HT-29 (cell line): ENCODE measurements at places on chromosomes 12 and 14.

DNA sequence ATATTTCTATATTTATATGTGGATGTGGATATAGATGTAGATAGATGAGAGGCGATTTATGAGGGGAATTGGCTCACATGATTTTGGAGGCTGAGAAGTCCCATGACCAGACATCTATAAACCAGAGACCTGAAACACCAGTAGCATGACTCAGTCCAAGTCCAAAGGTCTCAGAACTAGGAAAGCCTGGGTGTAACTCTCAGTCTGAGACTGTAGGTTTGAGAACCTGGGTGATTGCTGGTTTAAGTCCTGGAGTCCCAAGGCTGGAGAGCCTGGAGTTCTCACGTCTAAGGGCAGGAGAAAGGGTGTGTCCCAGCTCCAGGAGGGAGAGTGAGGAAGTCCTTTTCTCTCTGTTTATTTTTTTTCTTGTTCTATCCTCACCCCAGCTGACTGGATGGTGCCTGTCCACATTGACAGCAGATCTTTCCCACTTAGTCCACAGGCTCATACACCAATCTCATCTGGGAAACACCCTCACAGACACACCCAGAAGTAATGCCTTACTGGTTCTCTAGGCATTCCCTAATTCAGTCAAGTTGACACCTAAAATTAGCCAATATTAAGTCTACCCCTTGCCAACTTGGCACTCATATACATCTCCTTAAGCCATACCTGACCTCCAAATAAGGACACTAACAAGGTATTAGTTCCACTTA, 45.4 kb downstream of the EMP1 start:
- DNase-seq = peak; percentile 80

DNA sequence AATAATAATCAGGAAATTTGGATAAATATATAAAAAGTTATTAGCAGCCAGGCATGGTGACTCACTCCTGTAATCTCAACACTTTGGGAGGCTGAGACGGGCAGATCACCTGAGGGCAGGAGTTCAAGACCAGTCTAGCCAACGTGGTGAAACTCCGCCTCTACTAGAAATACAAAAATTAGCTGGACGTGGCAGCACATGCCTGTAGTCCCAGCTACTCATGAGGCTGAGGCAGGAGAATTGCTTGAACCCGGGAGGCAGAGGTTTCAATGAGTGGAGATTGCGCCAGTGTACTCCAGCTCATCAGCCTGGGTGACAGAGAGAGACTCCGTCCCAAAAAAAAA, 64.5 kb downstream of the SYT1 start:
- no peak for DNase-seq

DNA sequence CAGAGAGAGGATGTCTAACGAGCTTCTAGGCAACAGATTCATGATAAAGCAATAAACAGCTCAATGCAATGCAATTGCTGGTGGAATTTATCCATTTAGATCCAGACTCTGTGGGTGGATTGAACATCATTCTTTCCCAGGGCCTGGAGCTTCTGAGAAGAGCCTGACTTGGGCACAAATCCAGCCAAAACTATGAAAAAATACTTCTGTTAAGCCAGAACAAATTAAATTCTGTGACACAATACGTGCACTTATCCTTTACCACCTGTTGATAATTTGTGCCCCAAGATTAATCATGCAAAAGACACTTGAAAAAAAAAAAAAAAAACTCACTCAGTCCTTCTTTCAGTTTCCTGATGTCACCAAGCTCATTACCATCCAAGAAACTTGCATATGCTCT, 446.0 kb upstream of the DCN start:
- DNase-seq = no peak

GRCh38 chr14:102805371-102805891, 28.2 kb downstream of the TRAF3 start:
- DNase-seq = no peak

GRCh38 chr12:115037830-115038229, 353.9 kb upstream of the TBX3 start:
- no peak for DNase-seq

- peak; percentile 61 for DNase-seq
Observed at GRCh38 chr14:20427231-20428009, 8.5 kb downstream of the KLHL33 start.

DNA sequence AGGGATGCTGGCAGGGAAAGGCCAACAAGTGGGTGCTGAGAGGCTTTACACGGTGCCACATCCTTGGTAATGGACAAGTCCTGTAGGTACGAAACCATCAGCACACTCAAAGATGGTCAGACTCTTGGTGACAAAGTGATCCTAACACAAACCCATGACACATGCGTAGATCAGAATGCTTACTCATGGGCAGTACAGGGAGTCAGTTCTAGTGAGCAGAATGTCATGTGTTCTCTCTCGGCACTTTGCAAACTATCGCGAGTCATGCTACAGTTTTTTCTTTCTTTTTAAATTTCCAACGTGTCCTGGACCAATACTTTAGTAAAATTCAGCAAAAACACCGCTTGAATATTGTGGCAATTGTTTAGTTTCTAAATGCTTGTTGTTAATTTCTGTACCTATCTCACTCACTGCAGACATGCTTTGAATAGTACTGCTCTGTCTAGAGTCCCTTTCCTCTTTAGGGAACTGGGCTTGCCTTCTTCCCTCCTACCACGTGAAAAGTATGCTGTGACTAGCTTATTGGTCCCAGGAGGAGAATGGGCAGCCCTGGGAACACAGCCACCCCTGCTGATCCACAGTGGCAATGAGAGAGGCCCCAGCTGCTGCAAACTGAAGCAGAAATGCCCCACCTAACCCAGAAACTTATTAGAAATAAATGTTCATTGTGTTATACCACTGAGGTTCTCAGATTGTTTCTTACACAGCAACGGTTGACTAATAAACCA, 62.4 kb downstream of the UBR7 start:
- DNase-seq = no peak

DNA sequence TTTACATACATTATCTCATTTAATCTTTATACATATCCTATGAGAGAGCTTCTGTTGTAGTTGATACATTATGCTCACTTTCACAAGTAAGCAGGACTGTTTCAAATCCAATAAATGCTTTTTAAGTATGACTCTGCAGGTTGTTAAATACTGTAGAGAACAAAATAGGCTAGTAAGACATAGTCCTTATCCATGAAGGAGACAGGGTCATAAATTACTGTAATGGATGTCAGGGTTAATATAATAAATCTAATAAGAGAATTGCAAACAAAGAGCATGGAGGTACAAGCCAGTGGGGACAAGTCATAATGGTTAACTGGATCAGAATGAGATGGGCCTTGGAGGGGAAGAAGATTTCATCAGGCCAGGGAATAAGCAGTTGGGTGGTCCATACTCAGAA, 303.8 kb upstream of the RGS6 start:
- DNase-seq = no peak

GRCh38 chr12:3144495-3144894, 67.3 kb downstream of the TSPAN9 start:
- no peak for DNase-seq

DNA sequence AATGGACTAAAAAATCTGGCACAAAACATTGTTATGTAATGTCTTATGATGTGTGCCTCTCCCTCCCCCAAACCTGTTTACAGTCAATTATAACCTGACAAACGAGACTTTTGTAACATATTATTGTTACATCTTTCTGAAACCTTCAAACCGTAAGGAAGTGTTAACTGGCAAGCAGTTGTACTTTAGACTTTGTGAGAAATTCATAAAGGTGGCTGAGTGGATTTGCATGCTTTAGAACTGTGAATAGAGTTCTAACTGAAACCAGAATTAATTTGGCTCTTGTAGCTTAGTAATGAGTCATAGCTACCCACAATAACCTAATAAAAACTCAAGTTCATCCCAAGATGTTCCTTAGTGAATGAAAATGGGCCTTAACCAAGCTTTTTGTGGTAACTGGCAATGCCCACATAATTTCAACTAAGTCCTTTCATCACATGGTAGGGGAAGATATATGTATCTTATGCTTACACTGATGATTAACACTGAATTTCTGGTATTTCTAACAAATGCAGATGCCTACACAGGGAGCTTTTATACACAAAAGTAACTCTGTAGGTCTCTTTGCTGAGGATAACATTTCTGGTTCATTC, 29.7 kb downstream of the RAD9B start:
- DNase-seq = no peak

GRCh38 chr14:75446447-75446846, 18.6 kb downstream of the JDP2 start:
- DNase-seq = no peak

DNA sequence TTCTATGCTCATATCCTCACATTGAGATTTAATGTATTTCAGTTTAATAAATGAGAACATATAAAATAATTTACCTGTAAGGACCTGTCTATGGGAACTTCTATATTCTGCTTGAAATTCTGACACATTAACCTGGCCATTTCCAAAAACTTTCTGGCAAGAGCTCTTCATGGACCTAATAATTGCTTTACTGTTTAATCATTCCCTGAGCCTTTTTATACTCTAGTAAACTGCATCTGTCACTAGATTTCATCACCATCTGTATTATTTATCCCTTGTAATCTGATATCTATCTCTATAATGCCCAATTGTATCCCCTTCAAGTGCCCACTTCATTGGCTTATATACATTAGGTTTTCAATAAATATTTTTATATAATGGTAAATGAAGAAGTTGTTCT, 327.7 kb downstream of the RAD51B start:
- no peak for DNase-seq

- no peak for DNase-seq
Observed at GRCh38 chr14:45156067-45156466, 20.3 kb downstream of the FANCM start.

- no peak for DNase-seq
Observed at GRCh38 chr12:104609445-104609844, 152.7 kb downstream of the CHST11 start.

GRCh38 chr12:25653487-25654175, 100.5 kb upstream of the LMNTD1 start:
- DNase-seq = no peak

DNA sequence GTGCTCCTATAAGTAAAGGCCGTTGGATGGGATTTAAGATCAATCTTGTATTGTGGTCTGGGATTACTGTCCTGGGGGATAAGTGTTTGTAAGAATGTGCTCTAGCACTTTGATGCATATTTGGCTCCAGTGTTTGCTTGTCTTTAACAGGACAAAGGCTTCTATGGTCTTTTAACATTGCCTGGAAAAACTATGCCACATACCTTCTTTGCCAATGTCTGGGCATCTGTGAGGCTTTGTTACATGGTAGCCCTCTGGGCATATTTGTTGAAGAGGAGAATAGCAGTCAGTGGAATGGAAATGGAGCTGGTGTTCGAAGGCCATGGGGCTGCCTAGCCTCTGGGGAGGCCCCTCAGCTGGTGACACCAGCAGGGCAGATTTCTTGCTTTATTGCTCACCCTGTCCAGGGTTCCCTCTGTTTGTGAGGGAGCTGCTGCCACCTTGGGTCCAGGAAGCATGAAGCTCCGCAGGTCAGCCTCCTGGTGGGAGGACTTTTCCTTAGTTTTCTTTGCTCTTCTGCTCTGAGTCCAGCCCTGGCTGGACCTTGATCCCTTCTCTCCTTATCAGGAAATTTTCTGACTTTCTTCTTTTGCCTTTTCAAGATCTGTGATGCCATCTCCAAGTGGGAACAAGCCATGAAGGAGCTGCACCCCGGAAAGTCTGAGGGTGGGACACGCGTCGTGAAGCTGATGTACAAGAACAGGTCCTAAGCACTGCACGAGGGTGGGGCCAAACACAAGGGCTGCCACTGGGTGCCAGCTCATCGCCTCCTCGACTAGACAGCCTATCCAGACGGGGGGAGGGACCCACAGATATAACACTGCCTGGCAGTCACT, 19.5 kb downstream of the PIGH start:
- DNase-seq = no peak

- peak; percentile 47 for DNase-seq
Observed at GRCh38 chr12:114858388-114859146, 174.6 kb upstream of the TBX3 start.

- DNase-seq = no peak
Observed at GRCh38 chr12:46208370-46208769, 60.5 kb downstream of the SLC38A1 start.

- no peak for DNase-seq
Observed at GRCh38 chr12:39972119-39972518, 133.8 kb downstream of the SLC2A13 start.

- peak; percentile 13 for DNase-seq
Observed at GRCh38 chr12:76878099-76878898, 520 bp downstream of the CSRP2 start.

GRCh38 chr12:30980955-30981662, 54.6 kb downstream of the TSPAN11 start:
- no peak for DNase-seq

DNA sequence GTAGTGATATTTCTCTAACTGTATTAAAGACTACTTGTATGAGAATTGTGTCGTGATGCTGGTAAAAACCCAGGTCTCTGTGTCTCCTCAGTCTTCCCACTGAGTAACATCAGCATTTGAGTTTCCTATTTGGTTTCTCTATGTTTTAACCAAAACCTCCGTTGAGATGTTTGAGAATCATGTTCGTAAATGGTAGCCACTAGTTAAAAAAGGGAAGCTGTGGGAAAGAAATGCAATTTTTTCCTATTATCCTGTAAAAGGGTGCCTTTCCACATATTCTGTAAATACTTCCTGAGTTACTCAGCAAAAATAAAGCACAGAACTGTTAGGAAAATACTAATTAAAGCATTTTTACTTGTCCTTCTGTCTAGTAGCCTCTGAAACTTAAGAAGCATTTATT, 7.0 kb downstream of the CLEC1B start:
- DNase-seq = no peak

- DNase-seq = no peak
Observed at GRCh38 chr14:76891391-76891790, 65.2 kb downstream of the LRRC74A start.

DNA sequence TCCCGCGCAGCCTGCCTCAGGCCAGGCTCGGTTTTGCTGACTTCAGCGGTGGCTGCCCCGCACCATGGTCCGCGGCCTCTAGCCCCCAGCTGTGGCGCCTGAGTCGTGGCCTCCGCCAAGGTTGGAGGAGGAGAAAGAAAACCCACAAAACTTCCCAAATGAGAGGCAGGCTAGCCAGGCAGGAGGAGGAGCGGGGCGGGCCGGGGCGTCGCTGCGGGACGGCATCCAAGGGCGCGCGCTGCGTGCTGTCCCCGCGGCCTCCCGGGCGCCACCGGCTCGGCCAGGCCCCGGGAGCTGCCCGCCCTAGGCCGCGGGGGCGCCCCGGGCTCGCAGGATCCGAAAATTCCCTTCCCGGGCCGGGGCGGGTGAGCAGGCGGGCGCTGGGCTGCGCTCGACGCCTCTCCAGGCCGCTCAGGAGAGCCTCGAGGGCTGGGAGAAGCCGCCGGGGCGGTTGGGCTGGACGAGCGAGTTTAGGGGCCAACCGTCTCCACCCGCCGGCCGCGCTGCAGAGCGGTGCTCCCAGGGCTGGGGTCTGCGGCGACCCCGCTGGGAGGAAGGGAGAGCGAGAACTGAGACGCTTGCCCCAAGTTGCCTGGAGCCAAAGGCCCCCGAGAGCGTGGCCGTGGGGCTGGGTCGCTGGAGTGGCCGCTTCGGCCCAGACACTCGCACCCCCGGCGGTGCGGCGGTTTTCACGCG, at the start of gene EFS:
EFS (minus strand) TSS at position 137 of the 696 bp plus-strand sequence. CDS start 147 bp downstream, outside the sequence.
- no peak for DNase-seq

GRCh38 chr14:54488318-54488645, 498 bp downstream of the GMFB start:
- DNase-seq = no peak
